ENCODE measurements at places on chromosomes 1 and 21.

GRCh38 chr1:171206978-171207355 is 21.9 kb downstream of the FMO2 start:
- no peak for DNase-seq

DNA sequence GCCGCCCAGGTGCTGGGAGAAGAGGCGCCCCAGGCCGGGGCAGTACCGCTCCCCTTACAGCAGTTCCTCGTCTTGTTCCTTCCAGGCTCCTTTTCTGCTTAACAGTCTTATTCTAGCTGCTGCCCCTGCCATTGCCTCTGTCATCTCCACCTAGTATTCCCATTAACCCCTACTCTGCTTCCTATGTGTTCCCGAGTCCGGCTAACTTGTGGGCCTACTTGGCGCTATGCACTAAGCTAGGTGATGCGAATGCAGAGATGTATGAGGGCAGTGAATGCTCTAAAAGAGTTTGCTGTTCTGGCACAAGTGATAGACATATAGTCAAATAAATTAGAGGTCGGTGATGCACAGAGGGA is 276 bp upstream of the IQGAP3 start:
- no peak for DNase-seq

DNA sequence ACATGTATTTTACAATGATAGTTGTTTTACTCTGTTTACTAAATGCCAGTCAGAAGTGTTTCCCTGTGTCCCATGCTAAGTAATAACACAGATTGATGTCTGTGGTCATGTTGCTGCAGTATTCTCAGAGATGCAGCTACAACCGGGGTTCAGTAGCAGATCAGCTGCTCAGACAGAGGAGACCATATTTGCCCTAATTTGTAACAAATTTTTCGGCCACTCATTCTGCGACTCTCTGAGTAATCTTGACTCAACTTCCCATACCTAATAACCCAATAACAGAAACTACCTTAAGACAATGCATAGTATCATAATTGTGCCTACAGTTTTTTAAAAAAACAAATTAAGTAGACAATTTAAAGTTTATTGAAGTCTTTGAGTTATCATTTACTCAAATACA is 32.6 kb downstream of the NIBAN1 start:
- DNase-seq, result no peak

DNA sequence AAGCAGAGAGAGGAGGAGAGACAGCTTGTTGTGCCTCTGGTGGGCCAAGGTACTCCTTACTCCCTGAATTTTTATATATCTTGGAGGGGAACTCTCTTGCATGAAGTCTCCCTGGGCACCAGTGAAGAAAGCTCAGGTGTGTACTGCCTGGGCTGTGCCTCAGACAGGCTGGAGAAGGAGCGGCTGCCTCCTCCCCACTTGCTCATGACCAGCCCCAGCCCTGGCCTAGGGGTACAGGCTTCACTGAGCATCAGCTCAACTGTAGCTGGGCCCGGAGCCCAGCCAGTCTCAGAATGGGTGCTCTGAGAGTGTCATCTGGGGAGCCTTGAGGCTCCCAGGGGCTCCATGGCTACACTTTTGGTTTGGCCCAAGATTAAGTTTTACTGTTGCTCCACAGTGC is 44.8 kb upstream of the TENT5C start:
- no peak for DNase-seq

- DNase-seq, result no peak
Observed at GRCh38 chr1:232615306-232615800, 14.6 kb downstream of the SIPA1L2 start.

GRCh38 chr1:94578856-94579255 is 37.3 kb upstream of the F3 start:
- DNase-seq, result no peak

DNA sequence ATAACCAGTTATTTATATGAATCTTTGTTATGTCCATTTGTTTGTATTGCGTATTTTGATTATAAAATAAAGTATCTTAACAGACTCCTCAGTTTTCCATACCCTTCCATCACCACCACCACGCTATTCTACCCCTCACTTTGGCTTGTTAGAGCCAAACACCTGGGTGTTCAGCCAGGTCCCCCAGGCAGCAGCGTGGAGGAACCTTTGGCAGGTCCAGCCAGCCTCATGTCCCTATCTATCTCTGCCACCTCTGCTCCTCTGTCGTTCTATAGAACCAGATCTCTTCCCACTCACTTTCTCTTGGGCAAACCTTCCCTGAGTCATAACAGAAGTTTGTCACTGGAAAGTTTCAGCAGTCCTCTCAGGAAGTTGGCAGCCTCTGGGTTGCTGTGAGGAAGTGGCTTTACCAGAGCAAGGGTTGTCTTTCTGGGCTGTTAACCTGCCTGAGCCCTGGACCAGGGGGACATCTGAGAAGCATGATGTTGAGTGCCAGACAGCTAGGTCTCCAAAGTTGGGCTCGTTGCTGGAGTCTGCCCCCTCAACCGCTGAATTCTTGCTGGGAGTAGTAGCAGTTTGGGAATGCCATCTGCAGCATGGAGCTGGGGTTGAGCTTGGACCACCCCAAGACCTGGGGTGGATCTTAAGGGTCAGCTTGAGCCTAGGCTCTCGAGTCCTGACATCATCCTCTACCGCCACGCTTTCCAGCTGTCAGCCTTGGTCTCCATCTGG is 996 bp upstream of the SH3BGRL3 start:
- DNase-seq, result no peak

- DNase-seq, result no peak
Observed at GRCh38 chr1:174761335-174761734, 238.4 kb upstream of the CACYBP start.

GRCh38 chr1:75129660-75129982 is 4.6 kb upstream of the LHX8 start:
- DNase-seq, result no peak

- DNase-seq, result peak; percentile 31
Observed at GRCh38 chr1:75233302-75233929, 99.2 kb downstream of the LHX8 start.

DNA sequence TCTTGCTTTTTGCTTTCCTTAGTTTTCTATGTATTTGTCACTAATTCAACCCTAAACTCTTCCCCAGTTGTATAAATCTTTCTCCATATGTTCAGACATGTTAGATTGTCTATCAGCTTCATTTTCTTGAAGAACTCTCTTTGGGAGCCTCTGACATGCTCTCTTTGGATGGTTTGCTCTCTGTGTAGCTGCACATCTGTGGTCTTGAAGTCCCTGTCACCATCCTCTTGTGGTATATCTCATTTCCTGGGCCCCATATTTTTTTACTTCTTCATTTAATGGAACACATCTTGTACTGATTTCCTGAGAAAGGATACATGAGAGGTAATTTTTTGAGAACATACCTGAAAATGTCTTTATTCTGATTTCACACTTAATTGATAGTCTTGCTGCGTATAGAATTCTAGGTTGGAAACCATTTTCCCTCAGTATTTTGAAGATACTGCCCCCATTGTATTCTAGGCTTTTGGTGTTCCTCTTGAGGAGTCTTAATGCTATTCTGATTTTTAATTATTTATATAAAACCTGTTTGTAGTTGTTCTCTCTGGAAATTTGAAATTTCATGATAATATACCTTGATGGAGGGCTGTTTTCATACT is 72.6 kb downstream of the ST3GAL3 start:
- DNase-seq, result no peak

GRCh38 chr1:81880781-81881180 is 80.0 kb downstream of the ADGRL2 start:
- DNase-seq, result no peak

GRCh38 chr1:64553285-64553684 is 83.4 kb downstream of the CACHD1 start:
- DNase-seq, result no peak

DNA sequence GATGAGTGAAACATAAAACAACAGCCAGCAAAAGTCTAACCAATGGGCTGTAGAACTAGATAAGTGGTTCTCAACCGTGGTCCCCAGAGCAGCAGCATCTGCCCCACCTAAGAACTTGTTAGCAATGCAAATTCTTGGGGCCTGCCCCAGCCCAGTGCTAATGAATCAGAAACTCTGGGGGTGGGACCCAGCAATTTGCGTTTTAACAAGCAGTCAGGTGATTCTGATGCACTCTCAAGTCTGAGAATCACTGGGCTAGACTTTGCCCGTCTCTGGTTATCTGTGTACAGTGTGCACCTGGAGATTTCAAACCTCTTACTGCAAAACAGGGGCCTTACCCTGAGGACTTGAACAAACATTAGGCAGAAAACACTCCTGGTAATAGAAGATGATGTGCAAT is 66.5 kb downstream of the PLXNA2 start:
- no peak for DNase-seq

GRCh38 chr1:168653567-168653966 is 75.4 kb downstream of the DPT start:
- DNase-seq, result no peak

GRCh38 chr1:20063861-20064292 is 6.1 kb upstream of the PLA2G5 start:
- DNase-seq, result no peak

- DNase-seq, result no peak
Observed at GRCh38 chr1:147390185-147390542, 147.7 kb downstream of the CHD1L start.

- no peak for DNase-seq
Observed at GRCh38 chr1:47523835-47524215, 86.0 kb downstream of the FOXD2 start.

DNA sequence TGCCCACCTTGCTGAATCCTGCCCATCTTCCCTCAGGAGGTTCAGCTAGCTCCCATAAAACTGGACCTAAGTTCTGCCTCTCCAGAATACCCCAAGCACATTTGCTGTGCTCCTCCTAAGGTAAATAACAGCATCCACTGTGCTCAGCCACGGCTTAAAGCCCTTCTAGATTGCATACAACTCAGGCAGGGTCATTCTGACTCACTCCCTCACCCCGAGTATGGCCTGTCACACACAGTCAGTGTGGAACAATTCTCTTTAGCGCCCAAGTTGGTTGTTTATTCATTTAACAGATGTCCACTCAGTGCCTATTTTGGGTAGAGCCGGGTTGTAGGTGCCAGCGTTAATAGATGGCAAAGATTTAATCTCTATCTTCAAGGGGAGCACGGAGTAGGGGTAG is 147.5 kb upstream of the EDN2 start:
- DNase-seq, result no peak

GRCh38 chr1:228897901-228898300 is 162.6 kb downstream of the RHOU start:
- no peak for DNase-seq

DNA sequence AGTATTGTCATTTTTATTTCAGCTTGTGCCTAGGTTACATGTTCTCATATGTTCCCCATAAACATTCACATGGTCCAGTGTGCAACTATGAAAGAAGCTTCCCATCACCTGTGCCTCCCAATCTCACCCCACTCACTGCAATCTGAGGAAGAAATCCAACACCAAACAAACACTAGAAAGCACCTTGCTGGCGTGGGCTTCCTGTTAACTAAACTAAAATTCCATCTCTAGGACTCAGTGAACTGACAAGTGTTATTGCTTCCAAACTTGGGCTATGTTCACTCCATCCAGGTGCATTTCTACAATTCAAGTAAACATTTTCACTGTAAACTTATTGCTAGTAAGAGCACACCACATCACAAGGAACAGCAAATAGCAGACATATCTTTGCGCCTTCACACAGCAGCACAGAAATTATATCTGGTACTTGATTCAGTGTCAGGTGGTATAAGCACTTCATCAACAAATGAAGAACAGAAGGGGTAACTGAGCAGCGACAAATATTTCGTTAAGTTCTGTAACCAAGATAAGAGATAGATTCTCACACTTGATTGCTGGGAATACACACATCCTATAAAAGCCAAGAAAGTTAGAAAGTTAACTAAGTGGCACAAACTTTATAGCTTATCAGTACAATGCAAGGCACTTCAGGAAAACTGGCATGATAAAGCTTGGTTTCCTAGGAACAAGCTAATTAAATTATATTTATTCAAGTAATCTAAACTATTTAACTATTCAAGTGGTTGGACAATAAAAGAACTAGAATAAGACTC is 8.9 kb upstream of the KCNJ15 start:
- DNase-seq, result no peak

DNA sequence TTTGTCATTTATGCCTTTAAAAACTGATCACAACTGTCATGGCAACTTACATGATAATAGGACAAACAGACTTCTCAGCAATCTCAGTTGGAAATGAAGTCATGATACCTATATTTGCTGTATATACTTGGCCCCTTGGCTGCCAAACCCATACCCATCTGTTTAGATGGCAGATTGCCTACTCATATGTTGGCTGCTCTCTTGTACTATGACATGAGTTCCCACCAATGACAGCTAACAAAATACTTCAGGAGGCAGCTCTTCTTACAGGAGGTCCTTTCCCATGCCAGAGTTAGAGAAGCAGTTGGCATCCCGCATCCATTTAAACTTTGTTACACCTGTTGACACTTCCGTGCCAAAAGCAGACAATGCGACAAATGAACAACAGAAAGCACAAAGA is 603.1 kb upstream of the ADGRL2 start:
- no peak for DNase-seq

GRCh38 chr1:161772397-161772796 is 6.3 kb downstream of the ATF6 start:
- no peak for DNase-seq

- peak; percentile 42 for DNase-seq
Observed at GRCh38 chr1:167935216-167936067, 1.0 kb upstream of the DCAF6 start.

DNA sequence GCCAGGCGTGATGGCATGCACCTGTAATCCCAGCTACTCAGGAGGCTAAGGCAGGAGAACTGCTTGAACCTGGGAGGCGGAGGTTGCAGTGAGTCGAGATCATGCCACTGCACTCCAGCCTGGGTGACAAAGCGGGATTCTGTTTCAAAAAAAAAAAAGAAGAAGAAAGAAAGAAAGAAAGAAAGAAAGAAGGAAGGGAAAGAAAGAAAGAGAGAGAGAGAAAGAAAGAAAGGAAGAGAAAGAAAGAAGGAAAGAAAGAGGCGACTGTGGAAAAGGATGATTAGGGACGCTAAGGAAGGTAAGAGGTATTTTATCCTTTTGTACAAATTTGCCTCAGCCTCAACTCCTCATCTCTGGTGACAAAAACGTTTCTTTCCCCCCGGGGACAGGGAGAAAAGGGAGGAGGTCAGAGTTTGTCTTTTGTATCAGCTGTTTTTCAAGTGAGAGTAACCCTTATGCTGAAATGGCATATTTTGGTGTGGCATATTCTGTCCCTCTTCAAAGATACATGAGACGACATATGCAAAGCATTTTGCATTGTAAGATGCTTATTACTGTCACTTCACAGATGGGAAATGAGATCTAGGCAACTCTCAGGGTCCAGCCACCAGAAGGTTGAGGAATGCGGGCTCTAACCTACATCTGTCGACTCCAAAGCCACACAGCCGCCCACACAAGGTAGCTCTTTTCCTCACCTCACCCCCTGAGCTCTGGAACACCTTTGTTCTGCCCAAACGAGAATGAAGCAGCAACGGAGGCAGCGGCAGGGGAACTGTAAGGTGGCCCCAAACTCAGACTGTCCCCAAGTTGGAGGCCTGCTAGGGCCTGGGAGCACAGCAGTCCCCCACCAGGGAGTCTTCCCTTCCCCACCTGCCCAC is 38.0 kb downstream of the NUAK2 start:
- DNase-seq, result no peak

DNA sequence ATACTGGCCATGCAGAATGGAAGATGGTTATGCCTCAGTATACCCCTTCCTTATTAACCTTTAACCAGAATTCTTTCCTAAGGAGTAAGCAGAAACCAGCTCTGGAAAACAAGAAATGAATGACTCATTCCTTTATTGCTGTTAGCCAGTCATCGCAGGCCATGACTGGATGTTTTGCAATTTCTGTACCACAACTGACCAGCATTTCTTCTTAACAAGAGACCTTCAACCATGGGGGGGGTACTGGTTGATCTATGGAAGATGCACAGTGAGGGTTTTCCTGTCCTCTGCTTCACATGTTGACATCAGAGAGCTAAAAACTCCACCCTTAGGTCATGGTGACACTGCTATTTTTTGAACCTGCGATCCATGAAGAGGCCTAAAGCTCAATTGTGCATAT is 28.0 kb upstream of the RNF2 start:
- no peak for DNase-seq

All from putamen (tissue), 1 donor.